ENCODE measurements at places on chromosomes 12 and 14. TPM values are rescaled to one million over a fixed set of nuclear protein-coding genes. Genes with fewer than 3 reads are reported as not detected.

GRCh38 chr12:102571889-102572288, 91.5 kb upstream of the IGF1 start:
- no peaks in the 10 kb centered on the region for H3K4me1 ChIP-seq
- no peak for DNase-seq
- no peak overlapping the region for H3K27ac ChIP-seq
- H3K36me3 ChIP-seq, result no peaks in the 10 kb centered on the region

DNA sequence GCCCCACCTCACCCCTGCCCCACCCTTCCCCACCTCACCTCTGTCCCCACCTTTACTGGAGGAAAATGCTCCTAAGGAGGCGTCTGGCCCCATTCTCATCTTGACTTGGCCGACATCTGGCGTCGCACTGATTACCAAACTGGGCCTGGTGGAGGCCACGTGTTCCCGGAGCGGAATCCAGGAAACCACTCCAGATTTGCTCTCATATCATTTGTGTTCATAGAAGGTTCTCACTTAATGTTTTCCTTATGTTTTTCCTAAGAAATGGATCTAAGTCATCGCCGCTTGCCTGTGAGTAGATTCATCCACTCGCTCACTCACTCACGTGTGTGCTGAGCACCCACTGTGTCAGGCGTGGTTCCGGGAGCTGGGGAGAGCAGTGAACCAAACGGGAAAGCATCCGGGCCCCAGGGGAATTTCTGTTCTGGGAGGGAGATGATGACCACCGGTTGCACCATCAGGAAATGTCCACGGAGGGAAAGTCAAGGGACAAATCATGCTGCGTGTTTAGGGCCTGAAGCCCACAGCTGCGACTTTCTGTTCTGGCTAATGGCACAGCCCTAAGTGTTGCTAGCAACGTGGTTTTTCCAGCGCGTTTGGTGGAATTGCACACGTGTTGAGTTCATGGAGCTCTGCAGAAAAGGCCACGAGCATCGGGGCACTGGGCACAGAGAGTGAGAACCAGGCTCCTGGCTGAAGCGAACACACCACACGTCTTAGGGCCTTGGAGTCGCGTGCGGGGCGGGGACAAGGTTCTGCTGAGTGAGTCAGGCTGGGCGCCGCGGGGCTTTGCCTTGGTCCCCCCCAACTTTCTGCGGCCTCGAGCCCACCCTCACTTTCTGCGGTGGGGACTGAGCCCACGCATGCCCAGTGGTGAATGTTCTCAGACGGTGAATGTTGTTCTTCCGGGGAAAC, 57.7 kb downstream of the ADGRD1 start:
- DNase-seq, result no peak
- peaks cover 22% of the 10 kb centered on the region for H3K4me1 ChIP-seq
- H3K36me3 ChIP-seq, result peaks cover 47% of the 10 kb centered on the region
- no peaks in the 10 kb centered on the region for H3K27me3 ChIP-seq

GRCh38 chr14:80621701-80622100, 319.8 kb downstream of the CEP128 start:
- no peak for DNase-seq
- no peaks in the 10 kb centered on the region for H3K4me1 ChIP-seq
- no peaks in the 10 kb centered on the region for H3K27me3 ChIP-seq
- no peak overlapping the region for H3K27ac ChIP-seq

GRCh38 chr14:20684662-20685456, 499 bp downstream of the RNASE4 start:
- peak overlapping the region; percentile 98 for H3K27ac ChIP-seq
- no peaks in the 10 kb centered on the region for H3K27me3 ChIP-seq
- H3K36me3 ChIP-seq, result no peaks in the 10 kb centered on the region
- peak overlapping the region; percentile 75 for H3K4me3 ChIP-seq

- no peaks in the 10 kb centered on the region for H3K36me3 ChIP-seq
- no peak for DNase-seq
- H3K27ac ChIP-seq, result no peak overlapping the region
- H3K4me3 ChIP-seq, result no peak overlapping the region
- H3K4me1 ChIP-seq, result no peaks in the 10 kb centered on the region
Measured at GRCh38 chr14:45698462-45699134, 445.6 kb upstream of the MIS18BP1 start.

- H3K4me3 ChIP-seq, result no peak overlapping the region
- no peak for DNase-seq
- H3K4me1 ChIP-seq, result no peaks in the 10 kb centered on the region
- H3K27me3 ChIP-seq, result peaks cover 4% of the 10 kb centered on the region
- no peak overlapping the region for H3K27ac ChIP-seq
- H3K36me3 ChIP-seq, result no peaks in the 10 kb centered on the region
Measured at GRCh38 chr12:13702381-13702780, 279.0 kb downstream of the GRIN2B start.

DNA sequence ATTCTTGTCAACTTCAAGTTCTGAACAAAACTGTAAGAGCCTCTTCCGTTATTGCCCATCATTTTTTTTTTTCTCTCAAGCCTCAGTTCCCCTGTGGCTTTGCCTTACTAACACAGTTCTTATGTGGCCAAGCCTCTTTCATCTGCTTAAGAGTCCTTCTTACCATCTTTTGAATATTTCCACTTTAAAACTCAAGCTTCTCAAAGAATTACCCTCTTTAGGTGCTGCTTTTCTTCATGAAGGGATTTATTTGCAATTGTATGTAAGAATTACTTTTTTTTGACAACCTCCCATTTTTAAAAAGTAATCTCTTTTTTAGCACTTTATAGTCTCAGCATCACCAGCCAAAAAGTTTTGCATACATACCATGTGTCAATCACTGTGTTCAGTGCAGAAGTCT, 240.2 kb upstream of the RMST start:
- no peak for DNase-seq
- no peak overlapping the region for H3K27ac ChIP-seq
- no peaks in the 10 kb centered on the region for H3K36me3 ChIP-seq
- H3K27me3 ChIP-seq, result no peaks in the 10 kb centered on the region
- no peaks in the 10 kb centered on the region for H3K4me1 ChIP-seq

DNA sequence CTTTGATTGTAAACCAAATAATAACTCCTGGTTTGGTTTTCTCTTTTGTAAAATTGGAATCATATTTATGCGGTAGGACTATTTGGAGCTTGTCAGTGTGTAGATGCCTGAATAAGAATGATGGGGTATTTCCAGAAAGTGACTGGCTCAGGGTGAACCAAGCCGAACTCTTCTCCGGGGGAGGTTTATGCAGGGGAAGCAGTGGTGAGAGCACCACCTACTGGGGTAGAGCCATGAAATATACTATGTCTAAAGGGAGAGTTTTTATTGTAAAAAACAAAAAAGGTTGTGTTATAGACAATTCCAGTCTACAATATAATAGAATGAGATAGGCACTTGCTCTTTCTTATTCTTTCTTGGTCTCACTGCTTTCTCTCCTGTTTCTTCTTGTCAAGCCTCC, 222.9 kb upstream of the SLC16A7 start:
- no peak overlapping the region for H3K27ac ChIP-seq
- H3K36me3 ChIP-seq, result no peaks in the 10 kb centered on the region

DNA sequence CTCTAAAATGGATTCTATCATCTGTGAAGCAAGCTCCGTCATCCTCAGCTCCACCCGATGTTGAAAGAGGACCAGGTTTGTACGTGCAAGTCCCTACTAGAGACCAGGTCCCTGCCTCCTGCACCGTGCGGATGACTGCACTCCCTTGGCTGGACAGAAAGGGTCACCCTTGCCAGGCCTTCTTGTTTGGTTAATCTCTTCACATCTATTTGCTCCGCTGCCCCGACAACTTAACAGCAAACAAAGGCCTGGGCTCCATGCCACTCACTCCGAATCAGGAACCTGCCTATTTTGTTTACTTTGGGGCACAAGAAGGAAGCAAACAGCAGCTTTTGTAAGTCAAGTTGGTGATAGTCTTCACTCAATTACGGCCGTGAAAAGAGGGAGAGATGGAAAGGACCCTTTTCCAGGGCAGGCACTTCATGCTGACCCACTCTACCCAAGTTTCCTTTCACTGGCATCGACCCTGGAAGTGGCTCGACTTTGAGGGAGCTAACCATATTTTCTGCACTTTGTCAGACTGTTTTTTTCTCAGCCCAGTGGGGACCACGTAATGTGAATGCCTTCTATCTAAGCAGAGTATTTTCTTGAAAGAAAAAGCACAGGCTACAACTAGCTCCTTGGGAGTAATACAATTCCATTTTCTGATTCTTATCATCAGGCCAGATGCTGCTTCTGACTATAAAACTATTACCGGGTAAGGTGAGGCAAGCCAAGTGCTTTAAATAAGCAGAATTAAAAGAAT, 202.6 kb downstream of the FOXN3 start:
- H3K36me3 ChIP-seq, result no peaks in the 10 kb centered on the region
- no peaks in the 10 kb centered on the region for H3K4me1 ChIP-seq
- H3K27ac ChIP-seq, result no peak overlapping the region
- H3K4me3 ChIP-seq, result no peak overlapping the region
- DNase-seq, result no peak

GRCh38 chr14:35261774-35262173, 30.4 kb upstream of the PSMA6 start:
- no peaks in the 10 kb centered on the region for H3K36me3 ChIP-seq
- peak; percentile 19 for DNase-seq
- H3K4me3 ChIP-seq, result no peak overlapping the region
- H3K4me1 ChIP-seq, result no peaks in the 10 kb centered on the region
- H3K27ac ChIP-seq, result no peak overlapping the region

GRCh38 chr14:49553892-49554291, 32.3 kb downstream of the RPS29 start:
- H3K4me3 ChIP-seq, result no peak overlapping the region
- H3K27ac ChIP-seq, result no peak overlapping the region
- DNase-seq, result no peak
- no peaks in the 10 kb centered on the region for H3K27me3 ChIP-seq
- H3K36me3 ChIP-seq, result no peaks in the 10 kb centered on the region
- H3K4me1 ChIP-seq, result peaks cover 7% of the 10 kb centered on the region

- no peaks in the 10 kb centered on the region for H3K4me1 ChIP-seq
- no peak overlapping the region for H3K27ac ChIP-seq
Measured at GRCh38 chr12:21509768-21510167, 8.2 kb downstream of the GOLT1B start.

DNA sequence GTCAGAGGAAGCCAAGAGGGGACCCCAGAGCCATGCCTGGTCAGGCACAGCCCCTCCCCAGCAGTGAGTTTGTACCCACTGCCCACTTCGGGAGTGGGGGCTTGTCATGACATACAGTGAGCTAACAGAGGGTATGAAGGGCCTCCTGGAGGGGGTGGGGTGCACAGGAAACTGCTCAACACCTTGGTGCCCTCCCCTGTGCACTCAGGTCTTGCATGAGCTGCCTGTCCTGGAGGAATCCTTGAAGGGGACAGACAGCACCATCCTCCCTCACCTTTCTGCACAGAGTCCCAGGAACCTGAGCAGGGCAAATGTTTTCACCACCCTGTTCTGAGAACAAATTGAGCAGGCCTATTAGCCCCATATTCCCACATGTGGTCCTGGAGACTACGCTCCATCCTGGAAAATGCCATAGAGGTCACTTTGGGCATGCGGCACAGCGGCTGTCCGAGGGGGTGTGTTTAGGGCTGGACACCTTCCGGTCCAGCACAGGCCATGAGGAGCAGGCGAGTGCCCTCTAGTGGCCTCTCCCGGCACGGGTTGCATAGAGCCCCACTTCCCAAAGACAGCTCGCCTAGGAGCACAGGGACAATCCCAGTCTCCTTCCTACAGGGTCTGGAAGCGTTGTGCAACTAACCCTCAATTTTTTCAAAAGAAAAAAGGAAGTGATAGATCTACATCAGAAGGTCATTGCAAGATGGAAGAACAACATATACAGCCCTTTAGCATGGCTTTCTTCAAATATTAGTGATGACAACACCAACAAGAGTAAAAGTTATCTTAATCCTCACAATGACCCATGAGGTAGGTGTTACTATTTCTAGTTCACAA, 31.9 kb upstream of the ZFP36L1 start:
- no peak overlapping the region for H3K4me3 ChIP-seq
- peak; percentile 57 for DNase-seq
- H3K4me1 ChIP-seq, result peaks cover 22% of the 10 kb centered on the region

DNA sequence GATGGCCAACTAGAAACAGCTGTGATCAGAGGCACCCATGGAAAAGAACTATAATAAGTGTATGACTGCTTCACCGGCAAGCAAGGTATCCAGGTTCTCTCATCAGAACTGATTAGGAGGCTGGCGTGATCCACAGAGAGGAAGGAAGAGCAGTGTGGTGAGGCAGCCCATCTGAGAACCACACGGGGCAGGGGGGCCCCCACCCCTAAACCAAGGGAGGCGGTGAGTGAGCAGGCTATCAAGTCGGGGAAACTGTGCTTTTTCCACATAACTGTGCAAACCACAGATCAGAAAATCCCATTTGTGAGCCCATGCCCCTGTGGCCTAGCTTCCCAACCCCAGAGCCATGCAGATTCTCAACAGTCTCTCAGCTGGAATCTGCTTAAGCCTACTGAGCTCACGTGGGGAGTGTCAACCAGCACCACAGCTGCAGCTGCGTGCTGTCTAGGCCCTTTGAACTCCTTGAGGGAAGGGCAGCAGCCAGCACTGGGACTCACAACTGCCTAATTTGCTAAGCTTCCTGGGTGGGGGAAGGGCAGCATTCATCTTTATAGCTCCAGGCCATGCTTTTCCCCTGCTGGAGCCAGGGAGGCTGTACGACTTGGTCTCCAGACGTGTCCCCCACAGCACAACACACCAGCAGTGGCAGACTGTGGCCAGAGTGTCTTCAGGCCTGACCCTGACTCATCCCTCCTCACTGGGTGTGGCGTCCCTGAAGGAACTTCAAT, 444.4 kb upstream of the ATP2B1 start:
- no peak overlapping the region for H3K27ac ChIP-seq
- H3K4me3 ChIP-seq, result no peak overlapping the region
- H3K4me1 ChIP-seq, result no peaks in the 10 kb centered on the region
- H3K36me3 ChIP-seq, result no peaks in the 10 kb centered on the region

Gene PLA2G1B
- 0.79 TPM for polyA plus RNA-seq

Gene COX8C
- polyA plus RNA-seq, result 0.27 TPM

Gene RERG
- polyA plus RNA-seq, result 6.8 TPM

Gene CLEC14A
- 5.9 TPM for polyA plus RNA-seq

Gene IL31
- polyA plus RNA-seq, result not detected

Gene CACNA2D4
- 5.9 TPM for polyA plus RNA-seq

Data from large intestine (tissue), 12 donors.